ENCODE measurements at places on chromosomes 13 and 19.

- no peak for DNase-seq
Observed at GRCh38 chr19:48448563-48448962, 2.8 kb downstream of the GRWD1 start.

- no peak for DNase-seq
Observed at GRCh38 chr13:33571618-33572017, 246.3 kb upstream of the RFC3 start.

DNA sequence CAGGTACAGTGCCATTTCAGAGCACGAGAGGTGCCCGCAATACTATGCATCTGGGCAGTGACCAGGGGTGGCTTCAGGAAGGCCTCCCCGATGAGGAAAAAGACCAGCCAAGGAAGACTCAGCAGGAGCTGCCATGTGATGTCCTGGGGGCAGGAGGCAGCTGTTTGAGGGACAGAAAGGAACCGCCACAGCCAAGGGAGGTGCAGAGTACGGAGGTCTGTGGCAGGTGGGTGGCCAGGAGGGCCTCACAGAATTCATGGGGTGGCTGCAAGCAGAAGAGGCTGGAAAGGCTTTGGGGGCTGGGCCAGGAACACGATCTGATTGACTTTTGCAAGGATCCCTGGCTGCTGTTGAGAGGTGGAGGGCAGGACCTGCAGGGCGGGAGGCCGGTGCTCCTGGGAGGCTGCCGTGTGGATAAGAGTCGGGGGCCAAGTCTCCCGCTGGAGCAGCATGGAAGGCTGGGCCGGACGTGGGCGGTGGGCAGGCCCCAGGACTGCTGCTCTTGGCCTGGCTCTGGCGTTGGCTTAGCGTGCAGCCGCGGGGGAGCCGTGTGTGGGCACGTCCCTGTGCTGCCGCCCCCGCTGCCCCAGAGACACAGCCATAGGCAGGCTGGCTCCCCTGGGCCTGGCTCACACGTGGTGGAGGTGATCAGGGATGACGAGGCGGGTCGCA is 29.1 kb downstream of the CEBPA start:
- DNase-seq, result no peak

DNA sequence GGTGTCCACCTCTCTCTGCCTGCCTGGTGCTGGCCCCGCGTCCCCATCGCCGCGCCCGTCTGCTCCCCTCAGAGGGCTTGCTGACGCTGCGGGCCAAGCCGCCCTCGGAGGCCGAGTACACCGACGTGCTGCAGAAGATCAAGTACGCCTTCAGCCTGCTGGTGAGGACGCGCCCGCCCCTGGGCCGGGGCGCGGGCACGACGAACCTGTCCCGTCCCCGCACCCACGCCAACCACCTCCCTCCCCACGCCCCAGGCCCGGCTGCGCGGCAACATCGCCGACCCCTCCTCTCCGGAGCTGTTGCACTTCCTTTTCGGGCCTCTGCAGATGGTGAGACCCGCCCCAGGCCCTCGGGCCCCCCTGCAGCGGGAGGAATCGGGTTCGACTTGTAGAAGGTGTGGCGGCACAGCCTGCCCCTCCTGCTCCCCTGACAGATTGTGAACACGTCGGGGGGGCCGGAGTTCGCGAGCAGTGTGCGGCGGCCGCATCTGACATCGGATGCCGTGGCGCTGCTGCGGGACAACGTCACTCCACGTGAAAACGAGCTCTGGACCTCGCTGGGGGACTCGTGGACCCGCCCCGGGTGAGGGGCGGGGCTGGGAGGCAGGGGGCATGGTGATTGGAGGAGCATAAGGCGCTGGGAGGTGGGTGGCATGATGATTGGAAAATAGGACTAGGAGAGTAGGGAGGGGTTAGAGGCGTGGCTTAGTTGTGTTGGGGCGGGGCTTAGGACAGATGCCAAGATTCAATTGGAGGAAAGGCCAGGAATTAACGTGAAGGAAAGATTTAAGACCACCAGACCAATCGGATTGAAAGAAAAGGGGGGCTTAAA is 6.6 kb downstream of the EPS8L1 start:
- no peak for DNase-seq

GRCh38 chr13:112968910-112969691 is at the start of gene MCF2L:
Gene MCF2L, plus strand, starts transcription at chr13:112969214. Its CDS starts 166 bp downstream, at chr13:112969380.
- no peak for DNase-seq

GRCh38 chr13:43297967-43298678 is 274.7 kb downstream of the DNAJC15 start:
- DNase-seq, result no peak

DNA sequence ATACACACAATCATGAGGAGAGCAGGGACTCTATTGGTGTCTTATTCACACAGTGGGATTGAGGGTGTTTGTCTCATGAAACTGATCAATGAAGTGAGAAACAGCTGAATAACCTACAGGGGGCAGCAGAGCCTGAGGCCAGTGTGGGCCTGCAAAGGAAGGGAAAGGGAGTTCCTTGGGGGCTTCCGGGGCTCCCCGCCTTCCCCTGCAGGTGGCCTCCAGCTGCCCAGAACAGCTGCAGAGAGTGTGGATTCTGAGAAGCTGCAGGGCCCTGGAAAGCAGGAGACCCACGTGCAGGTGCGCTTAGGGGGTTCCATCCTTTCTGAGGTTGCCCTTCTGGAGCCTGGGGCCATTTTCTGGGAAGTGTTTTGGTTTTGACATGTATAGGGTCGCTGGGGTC is 20.1 kb downstream of the ZNF763 start:
- no peak for DNase-seq

DNA sequence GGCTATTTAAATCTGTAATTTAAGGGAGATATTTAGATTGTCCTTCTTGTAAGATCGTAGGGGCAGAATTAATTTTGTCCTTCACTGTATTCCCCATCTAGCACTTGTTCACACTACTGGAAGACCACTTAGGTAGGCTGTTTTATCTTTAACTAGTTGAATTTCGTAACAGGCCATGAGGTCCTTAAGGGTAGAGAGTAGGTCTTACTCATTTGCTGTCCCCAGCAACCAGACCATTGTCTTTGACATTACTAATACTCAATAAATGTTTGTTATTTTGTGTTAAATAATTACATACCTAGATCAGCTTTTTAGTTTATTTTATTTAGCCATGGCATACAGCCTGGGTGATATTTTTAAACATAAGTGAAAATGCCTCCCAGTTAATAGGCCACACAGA is 177.1 kb downstream of the PCCA start:
- no peak for DNase-seq

GRCh38 chr13:46605825-46606554 is 53.0 kb downstream of the LRCH1 start:
- DNase-seq, result no peak

- DNase-seq, result no peak
Observed at GRCh38 chr13:100646030-100646673, 28.4 kb downstream of the TMTC4 start.

DNA sequence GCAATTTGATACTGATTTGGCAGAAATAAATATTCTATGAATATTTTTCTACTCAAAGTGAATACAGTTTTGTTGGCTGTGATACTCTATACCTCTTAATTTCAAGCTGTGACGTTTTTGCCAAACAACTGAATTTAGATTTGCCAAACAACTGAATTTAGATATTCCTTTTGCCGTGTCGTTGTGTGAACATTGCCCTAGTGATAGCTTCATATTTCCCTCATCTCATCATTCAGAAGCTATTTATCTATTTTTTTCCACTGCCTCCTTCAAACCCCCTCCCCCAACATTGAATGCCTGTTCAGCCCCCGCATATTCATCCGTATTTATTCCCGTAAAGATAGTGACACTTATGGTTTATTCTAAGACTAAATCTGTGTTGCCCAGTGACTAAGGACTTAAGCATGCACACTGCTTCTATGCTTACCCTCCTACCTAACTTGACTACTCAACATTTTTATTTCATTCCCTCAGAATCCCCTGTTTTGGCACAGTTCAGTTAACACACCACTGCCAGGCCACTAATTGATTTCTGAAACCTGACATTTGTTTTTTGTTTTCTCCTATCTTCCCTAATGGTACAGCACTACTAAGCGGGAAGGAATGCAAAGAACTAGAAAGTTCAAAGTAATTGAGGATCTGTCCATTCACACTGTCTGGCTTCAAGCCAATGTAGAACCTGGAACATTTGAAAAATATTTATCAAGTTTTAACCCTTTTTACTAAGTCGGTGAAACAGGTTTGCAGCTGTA is 2.8 kb upstream of the KLF5 start:
- DNase-seq, result no peak

DNA sequence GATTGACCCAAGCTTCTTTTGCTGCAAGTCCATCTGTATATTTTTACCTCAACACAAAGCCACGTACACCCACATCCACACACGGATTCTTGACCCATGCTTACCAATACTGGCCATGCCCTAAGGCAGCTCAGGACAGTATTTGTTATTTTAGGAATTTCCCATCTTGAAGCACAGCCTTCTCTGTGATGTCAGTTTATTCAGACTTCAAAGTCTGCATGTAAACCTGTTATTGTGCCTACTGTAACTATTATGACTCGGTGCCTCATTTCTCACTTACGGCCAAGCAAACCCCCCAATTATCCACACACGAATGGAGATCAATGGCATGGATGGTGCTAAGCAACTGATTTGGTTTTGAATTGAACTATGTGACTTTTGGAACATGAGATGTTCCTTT is 17.5 kb downstream of the CLDN10 start:
- DNase-seq, result no peak

GRCh38 chr13:65825039-65825438 is 1405.1 kb downstream of the PCDH9 start:
- no peak for DNase-seq

- DNase-seq, result no peak
Observed at GRCh38 chr13:62747629-62748028, 1332.0 kb upstream of the PCDH20 start.

- no peak for DNase-seq
Observed at GRCh38 chr13:58239774-58240268, 608.3 kb downstream of the PCDH17 start.

- DNase-seq, result no peak
Observed at GRCh38 chr13:64414381-64414780, 2815.8 kb downstream of the PCDH9 start.

GRCh38 chr19:35141837-35142605 is 1.0 kb upstream of the FXYD7 start:
- DNase-seq, result no peak

DNA sequence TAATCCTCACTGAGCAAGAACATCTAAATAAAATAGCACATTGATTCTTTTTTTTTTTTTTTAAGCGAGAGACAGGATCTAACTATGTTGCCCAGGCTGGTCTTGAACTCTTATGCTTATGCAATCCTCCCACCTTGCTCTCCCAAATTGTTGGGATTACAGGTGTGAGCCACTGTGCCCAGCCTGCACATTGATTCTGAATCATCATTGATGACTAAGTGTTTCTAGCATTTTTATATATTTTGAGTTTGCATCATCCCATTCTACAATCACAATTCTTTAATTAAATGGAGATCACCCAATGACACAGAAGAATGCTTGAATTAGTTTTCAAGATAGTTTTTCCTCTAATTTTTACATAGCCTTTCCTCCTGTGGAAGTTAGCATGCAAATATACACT is 354.1 kb downstream of the KLF5 start:
- no peak for DNase-seq

DNA sequence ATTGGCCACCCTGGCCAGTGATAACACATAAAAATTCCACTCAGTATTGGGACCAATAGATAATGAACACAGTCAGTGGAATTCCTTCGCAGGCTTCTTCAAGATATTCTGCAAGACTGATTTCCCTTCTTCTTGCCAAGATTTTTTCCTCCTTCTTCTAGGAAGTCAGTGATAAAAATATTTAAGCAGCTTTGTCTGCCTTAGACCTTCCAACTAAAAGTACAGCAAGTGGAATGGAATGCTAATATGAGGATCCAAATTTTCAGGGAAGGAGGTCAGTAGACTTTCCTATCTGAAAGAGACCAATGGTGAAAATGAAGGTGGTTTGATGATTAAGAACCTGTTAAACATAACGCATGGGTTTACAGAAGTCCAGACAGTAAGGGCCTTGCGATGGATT is 9.6 kb downstream of the STARD13 start:
- no peak for DNase-seq

DNA sequence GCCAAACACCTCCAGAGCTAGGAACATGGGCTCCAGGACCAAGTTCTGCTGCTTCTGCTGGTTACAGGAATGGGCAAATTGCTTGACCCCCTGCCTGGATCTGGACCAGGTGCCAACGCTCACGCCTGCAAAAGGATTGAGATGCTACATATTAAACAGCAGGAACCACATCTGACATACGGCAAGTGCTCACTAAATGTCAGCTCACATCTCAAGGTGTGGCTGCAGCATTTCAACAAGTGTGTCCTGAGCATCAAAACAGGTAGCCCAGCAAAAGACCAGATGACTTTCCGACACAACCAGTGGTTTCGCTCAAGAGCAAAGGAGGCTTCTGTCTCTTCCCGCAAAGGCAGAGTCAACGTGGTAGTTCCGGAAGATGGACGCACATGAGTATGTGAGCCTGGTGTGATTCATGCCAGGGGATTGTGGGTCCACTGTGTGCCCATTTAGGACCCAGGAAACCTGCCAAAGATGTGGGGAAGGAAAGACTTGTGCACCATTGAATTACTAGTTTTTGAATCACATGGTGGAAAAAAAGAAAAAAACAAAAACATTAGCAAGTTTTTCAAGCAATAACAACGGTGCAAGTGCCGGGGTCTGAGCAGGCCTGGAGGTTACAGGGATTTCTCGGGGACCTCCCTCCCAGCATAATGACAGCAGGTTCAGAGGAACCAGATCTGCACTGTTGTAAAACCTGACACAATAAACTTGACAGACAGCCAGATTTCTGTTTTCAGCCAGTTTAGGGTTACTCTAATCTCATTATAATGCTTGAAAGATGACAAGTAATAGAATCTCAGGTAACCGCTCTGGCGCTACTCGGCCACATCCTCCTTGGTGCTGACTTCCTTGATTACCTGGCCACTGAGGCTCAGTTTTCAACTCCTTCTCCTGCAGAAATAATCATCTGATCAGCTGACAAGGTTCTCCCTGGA is 77.9 kb downstream of the SOX1 start:
- no peak for DNase-seq
